ENCODE measurements at places on chromosomes 2 and 18.
A peak's percentile ranks its signal among the peaks of the same experiment; 100 is the strongest.

GRCh38 chr2:148451046-148451445 lies 193.5 kb upstream of the EPC2 start:
- H3K36me3 ChIP-seq: no peaks in the 10 kb centered on the region
- no peak overlapping the region for H3K4me3 ChIP-seq
- no peak for DNase-seq
- H3K27me3 ChIP-seq: no peaks in the 10 kb centered on the region

DNA sequence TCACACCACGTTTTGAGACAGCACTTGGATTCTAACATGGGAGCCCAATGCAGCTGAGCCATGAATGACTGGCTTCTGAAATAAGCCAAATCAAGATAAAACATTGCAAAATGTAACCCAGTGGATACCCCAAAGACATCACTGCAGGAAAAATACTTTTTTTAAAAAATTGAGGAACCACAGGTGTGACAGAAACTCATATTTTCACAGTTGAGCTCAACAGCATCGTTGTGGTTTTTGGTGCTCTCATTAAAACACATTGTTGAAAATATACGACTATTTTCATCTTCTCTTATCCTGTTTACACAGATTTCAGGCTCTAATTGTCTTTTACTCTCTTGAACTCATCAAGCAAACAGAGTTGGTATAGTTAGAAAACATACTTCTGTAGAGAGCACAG lies 429.3 kb upstream of the VRK2 start:
- no peaks in the 10 kb centered on the region for H3K4me1 ChIP-seq
- H3K36me3 ChIP-seq: no peaks in the 10 kb centered on the region
- no peak overlapping the region for H3K27ac ChIP-seq
- H3K27me3 ChIP-seq: no peaks in the 10 kb centered on the region
- H3K4me3 ChIP-seq: no peak overlapping the region

GRCh38 chr2:219125225-219125885 lies 35.3 kb downstream of the NHEJ1 start:
- no peak overlapping the region for H3K4me3 ChIP-seq
- peaks cover 30% of the 10 kb centered on the region for H3K4me1 ChIP-seq
- peak overlapping the region; percentile 65 for H3K27ac ChIP-seq
- no peaks in the 10 kb centered on the region for H3K36me3 ChIP-seq
- no peaks in the 10 kb centered on the region for H3K27me3 ChIP-seq
- no peak for DNase-seq

DNA sequence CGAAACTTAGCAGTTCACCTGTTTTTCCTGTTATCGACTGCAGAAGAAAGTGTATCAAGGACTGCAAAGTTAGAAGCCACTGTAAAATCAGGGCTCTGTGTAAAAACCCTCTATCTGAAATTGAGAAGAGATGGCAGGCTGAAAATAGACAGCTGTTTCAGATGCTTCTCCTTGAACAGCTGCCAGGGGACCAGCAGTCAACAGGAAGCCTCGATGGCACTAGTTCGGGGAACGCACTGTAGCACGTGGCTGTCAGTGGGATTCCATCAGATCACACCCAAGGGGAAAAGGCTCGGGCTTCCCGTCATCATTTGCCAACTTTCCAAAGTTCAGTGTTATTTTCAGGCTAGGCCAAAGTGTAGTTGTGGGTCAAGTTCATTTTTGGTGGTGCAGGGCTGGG lies 316.9 kb downstream of the TXNL1 start:
- no peak overlapping the region for H3K4me3 ChIP-seq
- H3K4me1 ChIP-seq: no peaks in the 10 kb centered on the region
- H3K36me3 ChIP-seq: no peaks in the 10 kb centered on the region
- DNase-seq: no peak

GRCh38 chr2:64989126-64989981 lies at the start of gene SLC1A4:
SLC1A4 (plus strand) TSS chr2:64989399; CDS start chr2:64989644, 245 bp downstream.
- H3K4me3 ChIP-seq: peak within 1 kb of the TSS; percentile 95
- DNase-seq: peak; percentile 92
- no peaks in the 10 kb centered on the region for H3K27me3 ChIP-seq
- H3K27ac ChIP-seq: peak within 1 kb of the TSS; percentile 91
- no peaks in the 10 kb centered on the region for H3K36me3 ChIP-seq

DNA sequence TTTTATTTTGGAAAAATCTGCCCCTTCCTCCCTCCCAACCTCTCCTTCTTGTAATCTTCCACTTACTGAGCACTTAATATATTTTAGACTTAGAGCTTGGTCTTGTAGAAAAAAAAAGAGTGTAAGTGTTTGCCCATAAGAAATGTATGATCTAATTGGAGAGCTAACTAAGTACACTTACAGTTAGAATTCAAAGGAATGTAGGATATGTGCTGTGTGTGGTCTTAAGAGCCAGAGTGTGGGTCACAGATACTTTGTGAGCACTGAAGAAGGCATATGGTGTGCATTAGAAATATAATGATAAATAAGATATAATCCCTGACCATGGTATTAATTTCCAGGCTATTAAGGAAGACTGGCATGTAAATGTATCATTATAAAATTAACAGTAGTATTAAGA lies 91.8 kb upstream of the ZNF521 start:
- no peaks in the 10 kb centered on the region for H3K27me3 ChIP-seq
- H3K36me3 ChIP-seq: no peaks in the 10 kb centered on the region
- no peak overlapping the region for H3K4me3 ChIP-seq
- H3K27ac ChIP-seq: no peak overlapping the region

DNA sequence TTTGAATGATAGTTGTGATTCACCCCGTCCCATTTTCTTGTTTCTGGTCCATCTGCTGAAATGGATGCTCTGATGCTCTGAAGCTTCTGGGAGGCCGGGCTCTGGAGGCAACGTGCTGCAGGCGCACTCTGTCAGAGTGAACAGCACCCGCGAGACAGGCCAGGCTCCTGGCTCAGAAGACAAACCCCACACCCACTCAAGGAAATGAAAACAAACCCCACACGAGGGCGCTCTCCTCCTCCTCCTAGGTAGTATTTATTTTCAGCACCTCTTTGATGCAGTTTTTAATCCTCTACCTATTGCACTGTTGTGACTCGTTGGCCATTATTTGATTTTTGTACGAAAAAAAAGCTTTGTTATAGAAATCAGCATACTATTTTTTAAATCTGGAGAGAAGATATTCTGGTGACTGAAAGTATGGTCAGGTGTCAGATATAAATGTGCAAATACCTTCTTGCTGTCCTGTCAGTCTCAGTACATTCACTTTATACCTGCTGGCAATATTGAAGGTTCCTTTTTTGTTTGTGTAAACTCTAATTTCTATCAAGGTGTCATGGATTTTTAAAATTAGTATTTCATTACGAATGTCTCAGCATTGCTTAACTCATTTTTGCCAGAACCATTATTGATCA lies 10.3 kb upstream of the CHST10 start:
- no peaks in the 10 kb centered on the region for H3K27me3 ChIP-seq
- H3K4me3 ChIP-seq: no peak overlapping the region
- DNase-seq: peak; percentile 55
- no peaks in the 10 kb centered on the region for H3K4me1 ChIP-seq
- H3K27ac ChIP-seq: no peak overlapping the region

DNA sequence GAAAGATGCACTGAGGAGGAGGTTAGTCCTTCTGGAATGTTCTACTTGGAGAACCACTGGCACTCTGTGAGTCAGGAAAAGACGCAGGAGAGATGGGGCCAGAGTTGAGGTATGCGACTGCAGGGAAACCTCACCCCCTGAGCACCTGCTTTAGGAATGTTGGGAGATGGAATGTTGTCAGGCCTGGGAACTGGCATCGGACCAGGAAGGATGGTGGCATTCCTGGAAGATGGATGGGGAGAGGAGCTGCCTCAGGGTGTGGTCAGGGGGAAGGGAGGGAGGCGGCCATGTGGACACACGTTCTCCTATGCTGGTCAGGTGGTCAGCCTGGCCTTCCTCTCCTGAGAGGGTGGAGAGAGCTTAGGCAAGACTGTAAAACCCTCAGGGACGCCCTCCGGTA lies 146.3 kb downstream of the CELF4 start:
- DNase-seq: no peak
- H3K4me3 ChIP-seq: no peak overlapping the region
- no peaks in the 10 kb centered on the region for H3K36me3 ChIP-seq
- H3K4me1 ChIP-seq: no peaks in the 10 kb centered on the region

GRCh38 chr18:37598966-37599896 lies 33.6 kb upstream of the CELF4 start:
- no peaks in the 10 kb centered on the region for H3K27me3 ChIP-seq
- no peak overlapping the region for H3K4me3 ChIP-seq
- no peaks in the 10 kb centered on the region for H3K36me3 ChIP-seq
- no peaks in the 10 kb centered on the region for H3K4me1 ChIP-seq

GRCh38 chr2:166365803-166366420 lies 9.8 kb downstream of the SCN9A start:
- H3K36me3 ChIP-seq: no peaks in the 10 kb centered on the region
- no peaks in the 10 kb centered on the region for H3K27me3 ChIP-seq
- peaks cover 4% of the 10 kb centered on the region for H3K4me1 ChIP-seq
- H3K4me3 ChIP-seq: no peak overlapping the region

DNA sequence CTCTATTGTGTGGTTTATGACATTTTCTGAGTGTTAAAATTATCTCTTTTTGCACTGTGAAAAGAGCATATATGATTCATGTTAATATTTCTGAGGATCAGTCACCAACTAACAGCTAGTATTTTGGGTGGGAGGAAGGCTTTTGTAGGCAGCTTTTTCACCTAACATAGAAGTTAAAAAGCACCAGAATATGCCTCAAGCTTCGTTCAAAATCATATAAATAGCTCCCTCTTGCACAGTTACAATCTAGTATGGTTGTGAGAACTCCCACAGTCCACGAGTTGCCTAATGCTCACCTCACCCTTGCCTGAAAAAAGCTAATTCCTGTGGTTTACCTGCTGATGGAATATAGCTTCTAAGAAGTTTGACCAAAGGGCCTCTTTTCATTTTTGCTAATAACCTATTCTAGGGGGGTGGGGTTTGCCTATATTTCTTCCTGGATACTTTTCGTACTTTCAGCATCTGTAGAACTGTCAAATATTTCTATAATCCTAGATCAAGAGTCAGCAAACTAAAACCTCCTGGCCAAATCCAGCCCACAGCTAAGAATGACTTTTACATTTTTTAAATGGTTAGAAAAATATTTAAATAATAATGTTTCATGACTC lies 167.1 kb upstream of the FOSL2 start:
- no peak overlapping the region for H3K4me3 ChIP-seq
- no peaks in the 10 kb centered on the region for H3K4me1 ChIP-seq
- DNase-seq: no peak
- no peaks in the 10 kb centered on the region for H3K27me3 ChIP-seq
- H3K36me3 ChIP-seq: no peaks in the 10 kb centered on the region
- H3K27ac ChIP-seq: no peak overlapping the region
